ENCODE measurements at places on chromosomes 1 and 21. TPM values are rescaled to one million over a fixed set of nuclear protein-coding genes. Genes with fewer than 3 reads are reported as not detected.

The BOLA1 gene
- total RNA-seq: 19.2 TPM

The MGST3 gene
- total RNA-seq: 95.1 TPM

The SYT11 gene
- 16.9 TPM for total RNA-seq

The BRDT gene
- total RNA-seq: not detected

The TRPM2 gene
- 1.4 TPM for total RNA-seq

The ZBTB37 gene
- 3.8 TPM for total RNA-seq

The ALX3 gene
- not detected for total RNA-seq

The NHLH1 gene
- not detected for total RNA-seq

The SLC22A15 gene
- 3.2 TPM for total RNA-seq

The NTMT2 gene
- total RNA-seq: not detected

The SAMD11 gene
- 0.37 TPM for total RNA-seq

The KRTAP19-3 gene
- total RNA-seq: not detected

The FCGR1A gene
- not detected for total RNA-seq

The FAAH gene
- 0.35 TPM for total RNA-seq

The BNIPL gene
- total RNA-seq: not detected

The SPATA1 gene
- total RNA-seq: not detected

The HMGCS2 gene
- total RNA-seq: not detected

The B3GALT2 gene
- total RNA-seq: not detected

The ADGRL4 gene
- total RNA-seq: 63.2 TPM

The SPRR2E gene
- total RNA-seq: not detected

The MMP23B gene
- total RNA-seq: not detected

The EXO1 gene
- 50.1 TPM for total RNA-seq

The TPTE gene
- total RNA-seq: 1.7 TPM

The KLF17 gene
- total RNA-seq: 0.74 TPM

The KCNQ4 gene
- 0.06 TPM for total RNA-seq

The ETV3L gene
- not detected for total RNA-seq

The PKLR gene
- total RNA-seq: not detected

The ST6GALNAC3 gene
- total RNA-seq: 0.03 TPM

The FAM72C gene
- 9.1 TPM for total RNA-seq

The KRTAP26-1 gene
- total RNA-seq: not detected

The ASAP3 gene
- 1.7 TPM for total RNA-seq

The HSD3B1 gene
- not detected for total RNA-seq

The OR6N1 gene
- not detected for total RNA-seq
